ENCODE measurements at places on chromosomes 5 and 9.
A peak's percentile ranks its signal among the peaks of the same experiment; 100 is the strongest.

GRCh38 chr5:178234750-178235587, 2.4 kb upstream of the PHYKPL start:
- DNase-seq, result no peak

GRCh38 chr5:170503990-170504596, at the start of gene KCNIP1:
TSS of gene KCNIP1 (plus strand) at chr5:170504020.
- no peak for DNase-seq

DNA sequence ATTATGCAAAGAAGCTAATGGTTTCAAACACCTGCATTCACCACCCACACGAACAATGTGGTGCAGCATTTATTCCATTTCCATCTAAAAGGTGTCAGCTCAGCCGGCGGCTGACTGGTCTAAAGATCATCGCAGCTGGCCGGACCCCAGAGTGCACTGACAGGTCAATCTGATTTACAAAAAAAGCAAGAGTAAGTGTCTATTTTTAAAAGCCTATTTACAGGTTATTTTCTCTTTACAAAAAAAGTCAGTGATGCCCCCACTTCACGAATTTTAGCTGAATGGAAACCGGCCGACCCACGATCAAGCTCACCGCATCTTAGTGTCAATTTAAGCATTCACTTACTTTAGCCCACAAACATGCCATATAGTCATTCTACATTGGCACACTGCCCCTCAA, 58.3 kb downstream of the SEMA4D start:
- no peak for DNase-seq

DNA sequence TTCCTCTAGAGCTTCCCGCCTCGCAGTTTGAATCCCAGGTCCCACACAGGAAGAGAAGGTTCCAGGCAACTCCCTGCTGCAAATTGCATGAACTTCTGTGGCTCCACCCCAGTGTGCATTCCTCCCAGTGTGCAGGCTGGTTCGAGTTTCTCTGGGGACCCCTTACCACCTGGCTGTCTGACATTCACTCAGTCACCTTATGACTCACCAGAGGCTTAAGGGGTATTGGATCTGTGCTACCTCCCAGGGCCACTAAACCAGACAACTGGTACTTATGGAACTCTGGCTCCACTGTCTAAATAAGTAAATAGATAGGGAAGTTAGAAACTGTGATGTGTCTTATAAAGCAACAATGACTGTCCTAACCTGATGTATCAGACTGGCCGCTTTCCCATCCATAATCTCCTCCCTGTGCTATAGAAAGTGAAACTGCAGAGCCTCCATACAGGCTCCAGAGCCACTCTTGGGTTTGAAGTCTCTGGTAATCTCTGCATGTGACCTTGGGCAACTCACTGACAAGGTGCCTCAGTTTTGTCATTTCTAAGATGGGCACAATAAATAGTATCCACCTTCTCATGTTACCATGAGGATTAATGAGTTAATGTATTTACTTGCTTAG, 720.6 kb downstream of the SEMA5A start:
- no peak for DNase-seq

DNA sequence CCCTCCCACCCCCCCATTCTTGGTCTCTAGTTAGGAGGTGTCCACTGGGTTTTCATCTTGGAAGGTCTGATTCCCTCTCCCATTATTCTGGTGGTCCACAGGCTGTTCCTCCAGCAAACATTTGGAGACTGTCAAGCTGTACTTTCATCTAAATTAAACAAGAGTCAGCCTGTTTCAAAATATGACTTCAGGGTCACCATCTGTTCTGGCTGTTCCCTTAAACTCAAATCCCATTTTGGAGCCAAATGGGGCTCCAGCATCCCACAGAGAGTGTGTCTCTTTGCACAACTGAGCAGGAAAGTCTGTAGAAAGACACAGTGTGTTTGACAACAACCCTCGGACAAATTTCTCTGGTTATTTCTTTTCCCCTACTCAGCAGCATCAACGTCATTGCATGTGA, 20.5 kb downstream of the COL15A1 start:
- DNase-seq, result no peak

DNA sequence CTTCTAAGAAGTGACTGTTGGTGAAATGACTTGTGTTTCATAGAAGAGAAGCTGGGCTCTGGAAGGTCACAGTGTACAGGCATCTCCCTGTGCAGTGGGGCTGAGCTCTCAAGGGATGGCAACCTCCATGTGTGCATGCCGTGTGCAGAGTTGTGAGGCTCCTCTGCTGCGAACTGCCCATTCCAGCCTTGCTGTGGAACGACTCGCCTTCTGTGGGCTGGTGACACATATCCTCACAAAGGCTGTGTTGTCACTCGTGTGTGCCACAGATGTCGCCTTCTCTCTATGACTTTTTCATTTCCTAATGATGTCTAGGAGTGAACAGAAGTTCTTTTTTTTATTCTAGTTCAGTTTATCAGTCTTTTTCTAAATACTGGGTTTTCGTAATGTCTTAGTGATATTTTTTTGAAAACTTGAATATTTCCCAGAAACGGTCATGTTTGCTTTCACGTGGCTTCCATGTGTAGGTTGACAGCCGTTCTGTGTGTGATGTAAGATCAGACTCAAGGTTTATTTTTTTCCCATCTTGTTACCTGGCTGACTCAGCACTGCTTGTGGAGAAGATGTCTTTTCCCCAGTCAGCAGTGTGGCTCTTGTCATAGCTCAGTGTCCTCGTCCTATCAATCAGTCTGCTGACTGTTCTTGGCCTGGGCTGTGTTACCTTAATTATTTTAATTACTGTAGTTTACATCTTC, 57.3 kb upstream of the CACNA1B start:
- DNase-seq, result no peak

DNA sequence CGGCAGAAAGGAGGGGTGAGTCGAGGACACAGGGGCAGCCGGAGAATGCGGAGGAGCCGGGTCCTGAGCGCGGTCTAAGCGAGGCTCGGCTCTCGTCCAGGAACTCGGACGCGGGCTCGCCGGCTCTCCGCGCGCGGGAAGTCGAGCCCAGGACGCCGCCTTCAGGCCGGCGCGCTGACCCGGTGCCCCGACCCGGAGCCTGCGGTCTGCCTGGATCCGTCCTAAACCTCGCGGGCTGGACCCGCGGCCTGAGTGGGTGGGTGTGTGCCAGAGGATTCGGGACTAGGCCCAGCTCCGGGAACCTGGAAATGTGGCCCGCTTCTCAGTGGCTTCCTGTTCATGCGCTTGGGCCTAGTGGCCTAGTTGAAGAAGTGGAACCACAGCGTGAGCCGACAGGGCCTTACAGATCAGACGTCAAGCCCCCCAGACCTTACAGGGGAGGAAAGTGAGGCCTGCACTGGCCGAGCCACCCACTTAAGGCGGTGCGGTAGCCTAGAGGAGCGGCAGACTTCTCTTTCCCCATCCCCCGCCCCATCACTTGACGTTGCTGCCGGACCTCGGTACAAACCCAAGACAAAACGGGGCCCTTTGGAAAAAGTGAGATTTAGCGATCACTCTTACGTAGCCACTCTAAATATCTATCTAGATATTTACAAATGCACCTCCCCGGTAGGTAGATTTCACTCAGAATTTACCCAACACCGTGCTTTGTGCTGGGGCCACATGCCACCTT, 1.2 kb downstream of the CDKN2B-AS1 start:
- no peak for DNase-seq

DNA sequence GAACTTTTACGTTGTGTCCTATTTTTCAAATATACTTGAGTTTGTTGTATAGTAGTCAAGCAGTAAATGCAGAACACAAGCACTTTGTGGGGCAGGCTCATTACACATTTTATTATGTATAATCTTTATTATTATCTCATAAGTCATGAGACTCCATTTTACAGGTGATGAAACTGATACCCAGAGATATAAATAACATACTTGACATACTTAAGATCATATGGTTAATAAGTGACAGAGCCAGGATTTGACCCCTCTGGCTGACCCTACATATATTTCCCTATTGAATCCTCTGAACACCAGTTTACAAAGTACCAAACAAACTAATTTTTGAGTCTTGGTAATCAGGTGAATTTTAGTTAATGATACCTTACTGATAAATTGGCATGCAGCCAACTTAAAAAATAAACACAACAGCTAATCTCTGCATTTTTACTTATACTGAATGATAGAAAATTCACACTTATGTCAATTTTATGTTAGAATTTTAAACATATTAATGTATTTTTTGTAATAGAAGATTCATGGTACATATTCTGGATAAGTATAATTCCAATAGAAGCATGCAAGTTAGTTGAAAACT, 305.0 kb upstream of the MEF2C start:
- DNase-seq, result no peak

- no peak for DNase-seq
Measured at GRCh38 chr5:33146881-33147280, 293.9 kb upstream of the TARS1 start.

- DNase-seq, result no peak
Measured at GRCh38 chr5:168424594-168425323, 61.5 kb upstream of the RARS1 start.

GRCh38 chr5:138989720-138990119, 114.6 kb upstream of the LRRTM2 start:
- DNase-seq, result no peak

- DNase-seq, result no peak
Measured at GRCh38 chr9:105290418-105290817, 46.0 kb downstream of the SLC44A1 start.

DNA sequence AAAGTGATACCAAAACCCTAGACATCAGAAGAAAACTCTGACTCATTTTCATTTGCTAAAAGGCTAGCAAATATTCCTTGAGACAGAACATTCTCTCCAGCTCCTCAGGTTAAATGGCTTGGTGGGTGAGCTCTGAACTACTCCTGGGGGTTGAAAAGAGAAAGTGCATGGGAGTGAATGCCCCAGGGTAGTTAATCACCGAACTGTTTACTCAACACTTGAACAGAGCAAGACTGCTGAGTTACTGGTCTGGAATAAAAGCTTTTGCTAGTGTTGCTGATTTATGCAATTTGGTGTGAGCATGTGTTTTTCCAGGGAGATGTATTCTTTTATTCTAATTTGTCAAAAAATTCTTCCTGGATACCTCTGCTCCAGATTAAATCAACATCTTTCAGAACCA, 88.3 kb upstream of the PRDM9 start:
- DNase-seq, result no peak

GRCh38 chr5:177077335-177077734, 9.4 kb upstream of the FGFR4 start:
- DNase-seq, result no peak

DNA sequence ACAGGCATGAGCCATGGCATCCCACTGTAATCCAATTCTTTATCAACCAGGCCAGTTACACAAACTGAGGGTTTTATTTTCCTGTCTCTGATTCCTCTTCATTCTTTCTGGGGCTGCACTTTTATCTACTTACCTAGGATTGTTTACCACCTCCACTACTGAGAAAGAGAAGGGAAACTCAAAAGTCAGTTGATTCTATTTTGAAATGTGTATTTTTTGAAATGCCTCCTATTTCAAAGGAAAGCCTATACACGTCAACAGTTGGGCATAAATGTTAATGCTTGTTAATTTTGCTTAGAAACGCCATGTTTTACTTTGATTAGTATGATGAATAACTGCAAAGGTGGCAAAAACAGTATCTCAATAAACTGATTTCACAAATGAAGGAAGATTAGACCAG, 92.5 kb downstream of the MLLT3 start:
- DNase-seq, result no peak

DNA sequence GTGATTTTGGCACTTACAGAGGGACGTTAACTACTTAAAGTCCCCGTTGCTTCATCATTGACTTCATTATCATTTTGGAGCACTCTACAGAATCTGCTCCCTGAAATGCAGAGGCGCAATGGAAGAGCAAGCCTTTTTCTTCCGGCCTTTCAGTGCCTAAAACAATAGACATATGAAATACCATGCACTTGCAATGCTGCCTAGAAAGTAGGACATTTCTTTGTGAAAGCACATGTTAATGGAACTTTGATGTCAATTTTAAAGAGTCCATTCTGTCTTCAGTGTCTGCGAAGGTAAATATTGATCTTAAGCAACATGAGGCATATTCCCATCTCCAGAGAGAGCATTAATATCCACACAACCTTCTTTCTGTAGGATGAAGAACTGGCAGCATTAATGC, 36.3 kb downstream of the ITGA2 start:
- no peak for DNase-seq

- DNase-seq, result peak; percentile 63
Measured at GRCh38 chr5:14174230-14174636, 31.1 kb downstream of the TRIO start.

GRCh38 chr5:172697123-172698121, 56.4 kb downstream of the NEURL1B start:
- DNase-seq, result peak; percentile 29

DNA sequence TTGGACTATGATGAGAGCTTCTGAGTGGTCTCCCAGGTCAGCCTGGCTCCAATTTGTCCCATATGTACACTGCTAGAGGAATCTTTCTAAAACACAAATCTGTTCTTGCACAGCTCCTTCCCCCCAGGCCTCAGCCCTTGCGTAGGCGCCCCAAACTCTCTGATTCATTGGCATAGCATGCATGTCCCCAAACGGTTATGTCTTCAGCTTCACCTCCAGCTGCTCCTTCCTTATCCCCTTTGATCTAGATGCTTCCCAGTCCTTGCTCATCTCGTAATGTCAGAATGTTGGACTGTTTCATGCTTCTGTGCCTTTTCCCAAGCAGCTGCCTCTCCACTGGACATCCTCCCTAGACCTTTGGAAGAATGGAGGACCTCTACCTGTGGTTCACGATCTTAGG, 60.1 kb upstream of the BASP1 start:
- no peak for DNase-seq

GRCh38 chr5:58965677-58966414, 383.0 kb downstream of the RAB3C start:
- DNase-seq, result no peak

DNA sequence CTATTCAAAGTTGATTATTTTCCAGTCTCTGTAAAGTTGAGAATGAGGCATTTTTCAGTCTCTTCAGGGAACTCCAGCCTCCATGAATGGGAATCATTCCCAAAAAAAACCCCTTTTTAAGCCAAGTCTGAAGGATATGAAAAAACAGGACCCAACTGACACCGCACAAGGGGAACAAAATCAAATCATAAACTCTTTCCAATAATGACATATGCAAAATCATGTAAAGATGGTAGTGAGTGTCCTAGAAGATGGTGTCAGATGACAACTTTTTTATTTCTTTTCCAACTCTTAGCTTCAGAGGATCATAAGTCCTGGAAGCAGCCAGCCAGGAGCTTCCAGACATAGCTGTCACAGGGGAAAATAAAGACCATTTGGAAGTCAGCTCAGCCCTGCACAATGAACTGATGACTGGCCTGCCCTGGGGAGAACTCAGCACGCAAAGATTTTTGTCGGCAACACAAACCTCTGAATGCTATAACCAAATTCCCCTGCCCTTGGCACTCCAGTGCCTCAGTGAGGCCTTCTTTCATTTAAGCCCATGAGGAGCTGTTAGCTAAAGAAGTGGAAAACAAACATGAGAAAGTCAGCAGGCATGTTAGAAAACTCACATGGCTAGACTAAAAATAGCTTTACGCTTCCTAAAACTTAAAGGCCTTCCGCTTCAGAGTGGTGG, 85.4 kb downstream of the SLC1A3 start:
- no peak for DNase-seq

Data from NCI-H524 treated with DMSO at 0.1 percent for 48 hours (cell line).